ENCODE measurements at places on chromosomes 2 and 18. TPM values are rescaled to one million over a fixed set of nuclear protein-coding genes. Genes with fewer than 3 reads are reported as not detected.

GRCh38 chr18:26454616-26455015, 93.7 kb downstream of the KCTD1 start:
- no peak for DNase-seq

- no peak for DNase-seq
Measured at GRCh38 chr2:101962309-101962708, 29.5 kb upstream of the IL1R2 start.

DNA sequence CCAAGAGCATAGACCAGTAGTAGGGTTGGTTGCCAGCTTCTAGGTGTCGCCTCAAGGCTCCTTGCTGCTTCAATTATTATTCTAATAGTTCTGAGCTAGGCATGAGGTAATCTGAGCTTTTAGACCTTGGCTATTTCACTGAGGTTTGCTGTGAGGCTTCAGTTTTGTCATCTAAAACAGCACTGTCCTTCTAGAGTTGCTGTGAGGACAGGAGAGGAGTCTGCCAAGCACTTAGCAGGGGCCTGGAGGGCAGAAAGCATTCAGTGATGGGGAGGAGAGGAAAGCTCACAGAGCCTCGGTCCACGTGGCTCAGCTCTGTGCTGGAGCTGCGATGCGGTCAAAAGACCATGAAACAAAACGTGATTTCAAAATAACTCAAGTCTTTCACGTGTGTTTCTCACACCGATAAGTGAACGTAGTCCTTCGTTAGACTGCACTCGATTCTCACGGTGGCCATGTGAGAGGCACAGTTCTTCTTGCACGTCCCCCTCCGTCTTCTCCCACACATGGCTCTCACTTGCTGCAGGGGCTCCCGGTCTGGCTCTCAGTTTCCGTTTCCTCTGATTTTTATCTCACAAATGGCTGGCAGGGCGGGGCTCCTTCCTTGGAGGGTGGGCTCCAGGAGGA, 113.7 kb downstream of the B3GNT2 start:
- DNase-seq: no peak

- no peak for DNase-seq
Measured at GRCh38 chr2:1995987-1996386, 251.7 kb upstream of the PXDN start.

GRCh38 chr2:71722286-71722685, 268.9 kb downstream of the DYSF start:
- DNase-seq: no peak

DNA sequence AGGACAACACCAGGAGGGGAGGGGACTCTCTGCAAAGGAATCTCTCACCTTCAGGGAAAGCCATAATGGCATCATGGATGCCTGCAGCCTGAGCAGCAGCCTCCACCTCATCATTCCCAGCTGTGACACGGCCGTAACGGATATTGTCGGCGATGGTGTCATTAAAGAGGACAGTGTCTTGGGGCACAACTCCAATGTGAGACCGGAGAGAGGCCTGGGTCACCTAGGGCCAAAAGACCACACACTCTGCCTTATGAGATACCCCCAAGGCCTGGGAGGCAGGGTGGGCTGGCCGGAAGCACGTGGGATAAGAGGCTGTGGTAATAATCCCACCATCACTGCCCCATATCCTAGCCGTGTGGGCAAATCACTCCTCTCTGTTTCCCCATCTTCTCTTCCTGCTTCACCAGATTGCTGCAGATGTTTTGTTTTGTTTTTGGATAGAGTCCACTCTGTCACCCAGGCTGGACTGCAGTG, 4.3 kb downstream of the ZFAND2B start:
- DNase-seq: no peak

- DNase-seq: no peak
Measured at GRCh38 chr2:229622495-229623355, 91.6 kb downstream of the DNER start.

GRCh38 chr18:46756559-46757201, at the start of gene ST8SIA5:
ST8SIA5 (minus strand) TSS chr18:46757053; CDS start chr18:46756508, 545 bp downstream.
- DNase-seq: no peak

Gene COL6A3
- 79.5 TPM for total RNA-seq

Gene RDH14
- 21.9 TPM for total RNA-seq

Gene CELF4
- 1.8 TPM for total RNA-seq

Gene CRYGC
- total RNA-seq: not detected

Gene SNORC
- 35.0 TPM for total RNA-seq
